ENCODE measurements at places on chromosomes 2 and 18. TPM values are rescaled to one million over a fixed set of nuclear protein-coding genes. Genes with fewer than 3 reads are reported as not detected.

GRCh38 chr2:160465406-160465805 lies 28.2 kb downstream of the RBMS1 start:
- no peak overlapping the region for H3K27ac ChIP-seq
- H3K36me3 ChIP-seq = peaks cover 24% of the 10 kb centered on the region
- H3K4me1 ChIP-seq = peaks cover 29% of the 10 kb centered on the region
- no peaks in the 10 kb centered on the region for H3K27me3 ChIP-seq
- H3K4me3 ChIP-seq = no peak overlapping the region
- no peak for DNase-seq

DNA sequence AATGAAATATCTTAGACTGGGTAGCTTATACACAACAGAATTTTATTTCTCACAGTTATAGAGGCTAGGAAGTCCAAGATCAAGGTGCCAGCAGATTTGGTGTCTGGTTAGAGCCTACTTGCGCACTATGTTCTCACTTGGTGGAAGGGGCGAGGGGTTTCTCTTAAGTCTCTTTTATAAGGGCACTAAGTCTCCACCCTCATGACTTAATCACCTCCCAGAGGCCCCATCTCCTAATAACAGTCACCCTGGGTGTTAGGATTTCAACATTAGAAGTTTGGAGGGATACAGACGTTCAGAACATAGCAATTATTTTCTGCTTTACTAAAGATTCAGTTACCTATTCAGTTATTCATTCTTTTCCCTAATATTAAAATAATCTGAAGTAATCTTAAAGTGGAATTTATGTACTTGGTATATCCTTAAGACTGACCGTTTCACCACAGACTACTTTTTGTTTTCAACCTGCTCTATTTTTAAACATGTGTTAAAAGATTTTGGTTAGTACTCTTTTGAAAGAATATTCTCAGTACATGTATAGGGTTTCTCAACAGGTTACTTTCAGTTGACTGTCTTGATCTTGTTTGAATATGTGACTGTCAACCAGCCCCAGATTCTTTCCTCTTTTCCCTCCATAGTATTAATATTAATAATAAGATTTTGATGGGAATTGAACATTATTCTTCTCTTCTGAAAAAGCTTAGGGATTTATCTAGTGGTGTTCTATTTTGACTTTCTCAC lies 130.0 kb downstream of the TAF4B start:
- no peak for DNase-seq
- H3K27me3 ChIP-seq = no peaks in the 10 kb centered on the region
- peaks cover under 1% of the 10 kb centered on the region for H3K36me3 ChIP-seq
- no peak overlapping the region for H3K4me3 ChIP-seq
- no peaks in the 10 kb centered on the region for H3K4me1 ChIP-seq
- H3K27ac ChIP-seq = no peak overlapping the region

DNA sequence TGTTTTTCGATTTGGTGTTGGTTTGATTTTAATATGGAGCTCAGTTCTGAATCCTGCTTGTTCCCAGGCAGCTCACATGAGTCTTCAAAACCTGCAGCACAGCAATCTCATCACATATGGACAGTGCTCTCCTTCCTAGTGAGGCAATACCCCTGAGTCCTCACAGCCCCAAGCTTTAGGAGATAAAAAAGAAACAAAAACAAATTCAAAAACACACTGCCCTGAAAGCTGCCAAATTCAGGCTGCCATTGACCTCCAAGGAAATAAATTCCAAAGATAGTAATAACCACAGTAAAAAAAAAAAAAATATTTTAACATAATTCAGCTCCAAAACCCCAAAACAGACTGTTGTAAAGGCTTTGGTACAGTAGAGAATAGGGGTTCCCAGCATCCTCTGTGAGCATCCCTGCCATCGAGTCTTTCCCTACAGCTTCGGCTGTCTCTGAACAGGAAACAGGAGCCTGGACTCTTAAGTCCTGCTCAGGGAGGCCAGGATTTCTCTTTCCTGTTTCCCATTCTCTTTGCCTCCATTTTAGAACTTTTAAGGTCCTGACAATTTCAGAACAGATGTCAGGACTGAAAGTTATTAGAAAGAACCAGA lies 14.7 kb upstream of the SP3 start:
- no peak overlapping the region for H3K4me3 ChIP-seq
- DNase-seq = no peak
- peaks cover 3% of the 10 kb centered on the region for H3K27me3 ChIP-seq
- no peak overlapping the region for H3K27ac ChIP-seq
- H3K4me1 ChIP-seq = no peaks in the 10 kb centered on the region
- H3K36me3 ChIP-seq = no peaks in the 10 kb centered on the region

- no peaks in the 10 kb centered on the region for H3K36me3 ChIP-seq
- no peak overlapping the region for H3K4me3 ChIP-seq
- no peak overlapping the region for H3K27ac ChIP-seq
- peak; percentile 77 for DNase-seq
- peaks cover 2% of the 10 kb centered on the region for H3K4me1 ChIP-seq
Measured at GRCh38 chr2:219475697-219476651, 22.7 kb upstream of the GMPPA start.

DNA sequence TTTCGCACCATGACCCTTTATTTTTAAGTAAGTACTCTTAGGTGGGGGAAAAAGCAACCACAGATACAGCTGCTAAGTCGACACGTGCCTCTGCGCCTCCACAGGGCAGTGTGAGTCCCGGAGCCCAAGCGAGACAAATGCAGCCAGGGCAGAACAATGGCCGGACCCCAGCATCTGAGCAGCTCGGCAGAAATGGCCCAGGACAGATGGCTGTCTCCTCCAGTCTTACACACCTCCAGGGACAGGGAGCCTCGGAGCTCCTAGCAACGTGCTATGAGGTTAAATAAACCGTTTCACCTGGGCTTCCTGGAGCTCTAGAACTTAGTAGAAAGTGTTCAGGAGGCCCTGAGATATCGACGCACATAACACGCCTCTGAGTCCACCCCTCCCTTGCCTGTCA lies 47.3 kb upstream of the SALL3 start:
- peaks cover 7% of the 10 kb centered on the region for H3K27me3 ChIP-seq
- no peaks in the 10 kb centered on the region for H3K36me3 ChIP-seq
- no peak for DNase-seq
- no peak overlapping the region for H3K27ac ChIP-seq
- H3K4me1 ChIP-seq = no peaks in the 10 kb centered on the region

LRRC30 gene
- total RNA-seq = not detected

CLEC4F gene
- not detected for total RNA-seq

Data from activated naive CD8-positive, alpha-beta T cell treated with anti-CD3 and anti-CD28 coated beads, Interleukin-2, amount 10 ng/mL, durations not matched to agents 7 days and 5 days (primary cell).